ENCODE measurements at places on chromosomes 7 and 10.

- DNase-seq: no peak
Measured at GRCh38 chr10:60943316-60944057, 498 bp downstream of the RHOBTB1 start.

DNA sequence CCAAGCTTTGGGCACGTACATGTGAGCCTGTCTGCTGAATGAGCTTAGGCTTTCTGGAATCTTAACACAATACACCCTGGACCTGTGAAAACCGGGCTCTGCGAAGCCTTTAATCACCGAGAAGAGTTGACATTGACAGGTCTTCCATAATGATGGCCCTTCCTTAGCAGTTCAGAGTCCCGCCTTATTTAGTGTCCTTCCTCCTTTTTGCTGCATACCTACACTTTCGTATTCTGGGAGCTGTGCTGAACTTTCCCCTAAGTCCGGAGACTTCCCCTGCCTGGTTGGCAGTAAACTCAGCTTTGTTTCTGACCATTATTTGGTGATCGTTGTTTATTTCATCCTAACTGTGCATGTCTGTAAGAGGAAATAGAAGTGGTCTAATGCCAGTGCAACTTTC is 212.0 kb downstream of the CAMK1D start:
- no peak for DNase-seq

GRCh38 chr10:110312206-110312605 is 7.5 kb upstream of the SMNDC1 start:
- DNase-seq: no peak

DNA sequence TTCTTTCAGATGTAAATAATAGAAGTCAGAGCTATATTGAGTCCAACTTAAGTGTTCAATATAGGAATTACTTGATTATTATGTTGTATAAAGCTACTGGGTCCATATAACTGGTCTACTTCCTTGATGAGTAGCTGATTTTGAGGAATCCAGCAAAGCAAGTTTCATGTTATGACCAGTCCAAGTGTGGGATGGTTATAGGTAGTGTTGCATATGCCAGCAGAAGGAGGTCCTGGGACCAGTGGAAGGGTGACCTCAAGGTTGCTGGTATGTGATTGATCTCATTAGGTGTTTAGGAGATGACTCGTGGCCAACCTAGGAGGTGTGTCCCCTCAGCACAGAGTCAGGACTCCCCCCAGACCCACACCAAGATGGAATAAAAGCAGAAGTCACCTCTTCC is 551.5 kb downstream of the KCNMA1 start:
- DNase-seq: no peak

DNA sequence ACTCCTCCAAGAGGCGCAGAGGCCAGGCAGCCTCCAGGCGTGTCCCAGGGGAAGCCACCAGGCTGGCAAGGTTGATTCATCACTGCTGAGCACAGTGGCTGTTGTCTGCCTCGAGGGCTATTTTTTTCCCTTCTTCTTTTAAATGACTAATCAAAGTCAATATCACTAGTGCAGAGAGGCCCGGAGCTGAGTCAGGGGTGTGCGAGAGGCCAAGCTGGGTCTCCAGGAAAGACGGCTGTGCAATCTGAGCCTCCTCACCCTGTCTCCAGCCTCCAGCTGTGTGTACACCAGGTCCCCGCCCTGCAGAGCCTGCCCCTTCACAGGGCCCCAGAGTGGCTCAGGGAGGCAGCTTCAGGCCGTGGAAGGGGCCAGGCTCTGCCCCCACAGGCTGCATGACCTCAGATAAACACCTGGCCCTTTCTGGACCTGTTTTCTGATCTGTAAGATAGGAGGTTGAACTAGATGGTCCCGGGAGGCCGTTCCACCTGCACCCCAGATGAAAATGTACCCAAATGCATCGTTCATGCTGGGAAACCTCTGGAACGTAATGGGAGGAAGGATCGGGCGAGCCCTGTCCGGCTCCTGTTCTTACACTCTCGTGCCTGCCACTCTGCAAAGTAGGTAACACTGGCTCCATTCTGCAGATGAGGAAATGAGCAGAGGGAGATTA is 3.7 kb downstream of the STX1A start:
- DNase-seq: no peak

DNA sequence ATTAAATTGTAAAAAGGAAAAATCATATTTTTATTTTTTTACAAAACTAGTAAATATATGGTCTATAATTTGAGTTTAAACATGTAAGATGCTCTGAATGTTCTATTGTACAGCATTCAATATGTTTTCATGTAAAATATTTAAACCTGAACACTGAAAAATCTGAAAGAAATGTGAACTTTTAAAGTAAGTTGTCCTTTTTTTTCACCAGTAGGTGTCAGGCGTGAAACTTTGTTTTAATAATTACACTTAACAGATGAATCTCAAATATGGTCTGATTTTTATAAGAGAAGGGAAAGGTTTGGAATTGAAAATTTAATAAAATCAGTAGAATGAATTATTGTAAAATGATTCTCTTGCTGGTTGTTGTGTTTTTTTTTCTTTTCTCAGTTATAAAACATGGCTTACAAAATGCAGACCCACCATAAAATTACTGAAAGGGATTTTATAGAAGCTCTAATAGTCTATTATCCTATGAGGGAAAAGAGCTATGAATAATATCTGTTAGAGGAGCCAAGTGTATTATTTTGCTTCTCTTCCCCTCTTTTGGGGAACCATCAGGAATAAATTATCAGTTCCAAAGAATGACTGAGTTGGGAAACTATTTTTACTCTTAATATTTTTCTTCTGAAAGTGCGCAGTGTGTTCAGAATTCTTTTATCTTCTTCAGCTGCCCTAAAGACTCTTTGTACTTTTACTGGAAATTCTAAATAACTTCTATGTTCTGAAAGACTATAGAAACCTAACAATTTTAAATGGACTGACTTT is 217.7 kb upstream of the FZD1 start:
- DNase-seq: no peak

DNA sequence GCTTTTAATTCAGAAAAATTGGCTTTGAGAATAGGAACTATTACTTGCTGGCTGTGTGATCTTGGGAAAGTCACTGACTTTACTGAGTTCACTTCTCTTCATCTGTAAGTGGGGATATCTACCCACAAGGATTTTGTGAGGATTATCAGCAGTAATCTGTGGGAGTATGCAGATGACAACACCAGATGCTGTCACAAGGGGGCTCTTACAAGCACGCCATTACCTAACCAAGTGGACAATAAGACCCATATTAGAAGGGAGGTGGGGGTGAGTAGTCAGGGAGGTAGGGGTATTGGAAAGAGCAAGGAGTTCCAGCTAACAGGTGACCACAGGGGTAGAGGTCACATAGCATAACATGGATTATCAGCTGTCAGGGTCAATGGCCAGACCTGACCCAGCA is 569.4 kb downstream of the SUGCT start:
- no peak for DNase-seq

DNA sequence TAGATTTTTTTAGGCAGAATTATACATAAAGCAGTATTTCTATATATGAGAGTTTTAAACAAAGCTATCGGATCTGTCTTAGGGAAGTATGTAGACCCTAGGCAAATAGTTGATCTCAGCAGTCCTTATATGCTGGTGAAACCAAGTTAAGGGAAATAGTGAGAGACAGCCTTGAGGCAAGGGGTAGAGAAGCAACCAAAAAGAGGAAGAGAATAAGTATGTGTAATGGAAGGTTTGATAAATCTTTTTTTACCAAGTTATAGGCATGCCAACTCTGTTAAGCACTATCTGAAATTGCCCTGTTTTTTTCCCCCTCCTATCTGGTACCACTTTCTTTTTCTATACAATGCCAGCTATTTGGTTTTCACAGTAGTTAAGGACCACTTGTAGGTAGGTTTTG is 19.9 kb downstream of the SPAG6 start:
- no peak for DNase-seq

DNA sequence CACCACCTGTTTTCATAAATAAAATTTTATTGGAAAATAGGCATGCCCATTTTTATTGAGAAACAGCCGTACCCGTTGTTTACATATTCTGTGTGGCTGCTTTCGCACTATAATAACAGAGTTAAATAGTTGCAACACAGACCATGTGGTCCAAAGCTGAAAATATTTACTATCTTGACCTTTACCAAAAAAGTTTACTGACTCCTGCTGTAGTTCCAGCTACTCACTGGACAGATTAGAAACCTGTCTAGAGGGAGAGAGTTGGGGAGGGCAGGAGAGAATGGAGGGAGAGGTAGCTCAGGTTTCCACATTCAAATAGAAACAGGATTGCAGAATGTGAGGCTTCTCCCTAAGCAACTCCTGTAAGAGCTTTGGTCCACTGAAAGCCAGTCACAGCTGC is 55.1 kb upstream of the GLCCI1 start:
- no peak for DNase-seq

DNA sequence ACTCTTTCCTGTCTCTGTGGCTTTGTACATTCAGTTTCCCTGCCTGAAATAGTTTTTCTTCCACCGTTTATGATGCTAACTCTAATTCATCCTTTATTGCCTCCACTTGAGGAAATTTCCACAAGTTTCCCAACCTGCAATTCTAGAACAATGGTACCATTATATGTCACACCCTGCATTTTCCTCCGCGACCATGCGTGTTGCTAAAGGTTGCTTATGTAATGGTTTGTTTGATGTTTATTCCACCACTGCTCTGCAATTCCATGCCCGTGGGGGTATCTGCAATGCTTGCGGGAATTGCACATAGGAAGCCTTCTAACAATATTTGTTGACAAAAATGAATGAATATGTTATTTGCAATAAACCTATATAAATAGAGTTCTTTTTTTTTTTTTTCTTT is 69.5 kb upstream of the ST8SIA6 start:
- no peak for DNase-seq

- no peak for DNase-seq
Measured at GRCh38 chr10:13450069-13450468, 78.7 kb downstream of the BEND7 start.

DNA sequence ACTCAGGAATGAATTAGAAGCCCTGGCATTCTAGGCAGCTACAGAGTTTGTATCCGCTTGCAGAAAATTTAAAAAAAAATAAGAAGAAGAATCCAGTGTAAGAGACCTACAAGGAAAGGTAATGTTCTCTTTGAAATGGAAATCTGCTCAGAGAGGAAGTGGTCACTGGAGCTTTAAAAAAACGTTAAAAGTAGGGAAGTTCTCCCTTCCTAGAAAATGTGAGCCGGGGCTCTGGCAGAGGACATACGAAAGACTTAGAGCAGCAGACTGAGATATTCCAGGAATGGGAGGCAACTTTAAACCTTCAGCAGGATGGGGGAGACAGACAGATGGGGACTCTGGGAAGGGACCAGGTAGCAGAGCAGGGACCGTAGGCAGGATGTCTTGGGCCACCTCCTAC is 149.4 kb upstream of the NPS start:
- DNase-seq: no peak

DNA sequence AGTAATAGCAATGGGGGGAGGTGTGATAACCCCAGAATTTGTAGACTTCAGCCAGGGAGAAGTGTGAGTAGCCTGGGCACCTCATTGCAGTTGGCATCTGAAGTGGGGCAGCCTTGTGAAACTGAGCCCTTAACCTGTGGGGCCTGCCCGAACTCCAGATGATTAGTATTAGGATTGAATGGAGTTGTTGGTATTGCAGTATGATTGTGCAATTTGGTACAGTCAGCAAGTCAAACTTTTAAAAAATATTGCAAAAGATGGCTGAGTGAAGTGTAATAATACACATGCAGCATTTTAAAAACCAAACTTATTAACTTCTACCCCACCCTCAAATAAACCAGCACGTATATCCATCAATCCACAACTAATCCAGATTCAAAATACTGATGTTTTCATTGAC is 9.3 kb downstream of the RBM33 start:
- DNase-seq: no peak

GRCh38 chr7:136956671-136957070 is 88.2 kb downstream of the CHRM2 start:
- no peak for DNase-seq

GRCh38 chr10:86367152-86367951 is 757 bp upstream of the GRID1 start:
- DNase-seq: no peak

DNA sequence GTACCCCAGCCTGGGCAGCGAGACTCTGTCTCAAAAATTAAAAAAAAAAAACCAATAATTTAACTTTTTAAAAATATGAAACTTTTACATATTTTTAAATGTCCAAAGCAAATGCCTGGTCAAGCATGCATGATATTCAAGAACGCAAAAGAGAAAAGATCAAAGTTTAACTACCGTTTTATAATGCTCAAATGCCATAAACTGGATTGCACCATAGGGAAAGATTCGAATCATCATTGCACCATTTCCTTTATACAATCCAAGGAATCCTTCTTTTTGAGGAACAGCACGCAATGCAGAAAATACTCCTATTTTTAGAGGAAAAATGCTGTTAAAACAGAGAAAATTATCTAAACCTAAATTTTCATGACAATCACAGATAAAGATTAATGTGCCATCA is 20.9 kb downstream of the SLC25A16 start:
- no peak for DNase-seq

DNA sequence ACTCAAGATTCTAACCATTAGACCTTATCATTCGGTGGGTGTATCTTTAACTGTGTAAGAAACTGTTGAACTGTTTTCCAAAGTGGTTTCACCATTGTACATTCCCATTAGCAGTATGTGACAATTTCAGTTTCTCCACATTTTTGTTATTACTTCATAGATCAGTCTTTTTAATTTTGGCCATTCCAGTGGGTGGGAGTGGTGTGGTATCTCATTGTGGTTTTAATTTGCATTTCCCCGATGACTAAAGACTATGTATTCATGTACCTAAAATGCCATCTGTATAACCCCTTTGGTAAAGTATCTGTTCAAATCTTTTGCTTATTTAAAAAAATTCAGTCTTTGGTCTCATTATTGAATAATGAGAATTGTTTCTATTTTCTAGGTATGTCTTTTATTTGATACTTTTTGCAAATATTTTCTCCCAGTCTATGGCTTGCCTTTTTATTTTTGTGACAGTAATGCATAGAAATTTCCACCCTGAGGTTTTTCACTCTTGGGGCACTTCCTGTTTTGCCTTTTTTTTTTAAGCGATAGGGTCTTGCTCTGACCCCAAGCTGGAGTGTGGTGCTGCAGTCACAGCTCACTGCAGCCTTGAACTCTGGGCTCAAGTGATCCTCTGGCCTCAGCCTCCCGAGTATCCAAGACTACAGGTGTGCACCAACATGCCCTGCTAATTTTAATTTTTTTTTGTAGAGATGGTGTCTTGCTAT is 141.1 kb upstream of the ITGB1 start:
- no peak for DNase-seq
